ENCODE measurements at places on chromosomes 1 and 21. TPM values are rescaled to one million over a fixed set of nuclear protein-coding genes. Genes with fewer than 3 reads are reported as not detected.

DNA sequence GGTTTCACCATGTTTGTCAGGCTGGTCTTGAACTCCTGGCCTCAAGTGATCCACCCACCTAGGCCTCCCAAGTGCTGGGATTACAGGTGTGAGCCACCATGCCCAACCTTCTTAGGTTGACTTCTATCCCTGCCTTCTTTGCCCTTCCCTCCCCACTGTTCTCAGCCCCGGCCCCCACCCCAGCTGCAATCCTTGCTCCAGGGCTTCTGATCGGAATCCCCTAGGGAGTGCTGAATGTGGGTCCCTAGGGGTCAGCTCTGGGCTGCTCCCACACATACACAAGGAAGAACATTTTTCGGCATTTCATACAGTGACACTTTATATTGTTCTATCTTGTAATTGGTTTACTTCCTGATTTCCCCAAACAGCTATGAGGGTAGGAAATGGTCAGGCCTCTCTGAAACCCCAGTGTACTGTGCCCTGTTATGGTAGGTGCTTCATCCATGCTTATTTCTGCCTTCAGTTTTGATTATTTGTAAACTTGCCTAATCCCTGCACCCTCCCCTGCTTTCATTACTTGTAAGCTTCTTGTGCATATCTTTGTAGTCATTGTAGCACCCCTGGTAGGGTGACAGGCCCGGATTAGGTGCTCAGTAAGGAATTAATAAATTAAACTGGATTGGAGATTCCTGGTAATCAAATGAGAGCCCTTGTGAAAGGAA, 5.8 kb upstream of the SRP9 start:
- no peak for DNase-seq

DNA sequence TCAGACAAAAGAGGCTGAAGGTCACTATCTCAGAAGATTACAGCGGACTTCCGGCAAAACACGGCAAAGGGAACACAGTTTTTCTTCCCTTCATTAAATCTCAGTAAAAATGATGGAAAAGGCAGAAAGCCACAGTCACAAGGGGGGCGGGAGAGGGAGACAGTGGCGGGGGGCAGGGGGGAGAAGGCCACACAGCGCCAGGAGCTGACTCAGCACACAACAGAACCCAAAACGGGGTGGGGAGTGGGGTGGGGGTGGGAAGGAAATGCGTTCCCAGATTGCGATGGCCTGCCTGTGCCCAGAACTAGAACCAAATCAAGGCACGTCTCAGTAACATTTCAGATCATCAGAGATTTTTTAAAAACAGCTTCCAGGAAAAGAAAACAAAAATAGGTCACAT, 13.4 kb downstream of the CFAP74 start:
- no peak for DNase-seq

- no peak for DNase-seq
Observed at GRCh38 chr1:204598319-204598969, 82.2 kb downstream of the MDM4 start.

GRCh38 chr1:165877411-165877810, 50.0 kb downstream of the UCK2 start:
- no peak for DNase-seq

SYT14 gene
- polyA plus RNA-seq: not detected

GRCh38 chr1:230292689-230293389, 133.3 kb downstream of the PGBD5 start:
- no peak for DNase-seq

DNA sequence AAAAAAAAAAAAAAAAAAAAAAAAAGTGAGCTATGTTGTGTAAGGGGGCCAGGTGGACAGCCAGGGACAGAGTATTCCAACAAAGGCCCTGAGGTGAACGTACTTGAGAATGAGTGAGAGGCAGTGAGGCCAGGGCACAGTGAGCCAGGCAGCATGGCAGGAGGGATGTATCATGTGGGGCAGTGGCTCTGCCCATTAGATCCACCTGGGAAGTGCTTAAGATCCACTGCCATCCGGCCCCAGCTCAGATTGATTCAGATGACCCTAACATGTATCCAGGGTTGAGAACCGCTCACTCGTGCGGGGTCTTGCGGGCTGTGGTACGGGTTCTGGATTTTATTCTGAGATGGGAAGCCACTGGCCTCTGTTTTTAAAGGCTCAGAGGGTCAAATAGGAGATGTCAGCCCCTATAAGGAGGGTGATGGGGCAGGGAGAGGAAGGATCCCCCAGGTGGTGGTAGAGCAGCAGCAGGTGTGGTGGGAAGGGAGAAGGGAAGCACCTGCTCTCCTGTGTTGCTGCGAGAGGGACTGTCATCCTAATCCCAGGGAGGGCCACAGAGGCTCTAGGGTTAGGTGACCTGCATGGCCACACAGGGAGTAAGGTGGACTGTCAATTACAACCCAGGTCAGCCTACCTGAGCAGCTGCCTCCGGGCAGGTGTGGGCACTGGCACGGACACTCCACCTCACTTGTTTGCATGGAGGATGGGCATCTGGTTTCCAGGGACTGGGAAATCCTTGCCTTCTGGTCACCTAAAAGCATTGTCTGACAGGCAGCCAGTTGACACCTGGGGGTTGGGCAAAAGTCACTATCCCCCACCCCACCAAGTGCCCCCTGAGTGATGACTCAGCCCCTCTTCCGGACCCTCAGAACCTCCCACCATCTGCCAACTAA, 31.6 kb downstream of the CDK18 start:
- no peak for DNase-seq

SERINC2 gene
- 0.72 TPM for polyA plus RNA-seq

Data from GM12878 (cell line).